ENCODE measurements at places on chromosomes 3 and 15.

DNA sequence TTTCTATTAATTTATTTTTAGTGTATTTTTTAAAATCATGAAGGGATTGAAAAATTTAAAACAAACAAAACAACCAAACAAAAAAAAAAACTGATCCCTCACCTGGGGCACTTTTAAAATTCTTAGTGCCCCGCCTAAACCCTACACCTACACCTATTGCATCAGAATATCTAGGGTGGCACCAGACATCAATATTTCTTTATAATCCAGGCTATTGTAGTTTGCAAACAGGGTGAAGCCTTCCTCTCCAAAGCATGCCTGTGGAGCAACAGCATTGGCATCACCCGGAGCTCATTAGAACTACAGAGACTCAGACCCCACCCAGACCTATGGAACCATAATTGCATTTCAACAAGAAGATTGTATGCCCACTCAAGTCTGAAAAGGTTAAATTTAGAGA is 54.9 kb upstream of the ACP3 start:
- no peaks in the 10 kb centered on the region for H3K36me3 ChIP-seq
- H3K27me3 ChIP-seq: peaks cover 7% of the 10 kb centered on the region
- H3K4me1 ChIP-seq: no peaks in the 10 kb centered on the region

GRCh38 chr3:107661447-107662123 is 138.8 kb downstream of the BBX start:
- H3K36me3 ChIP-seq: no peaks in the 10 kb centered on the region
- peaks cover 11% of the 10 kb centered on the region for H3K4me1 ChIP-seq
- no peaks in the 10 kb centered on the region for H3K27me3 ChIP-seq
- DNase-seq: no peak
- no peak overlapping the region for H3K4me3 ChIP-seq

GRCh38 chr15:100032358-100033085 is 299.3 kb upstream of the LYSMD4 start:
- no peaks in the 10 kb centered on the region for H3K36me3 ChIP-seq
- H3K27me3 ChIP-seq: no peaks in the 10 kb centered on the region
- no peak overlapping the region for H3K4me3 ChIP-seq
- no peaks in the 10 kb centered on the region for H3K4me1 ChIP-seq
- no peak for DNase-seq
- no peak overlapping the region for H3K27ac ChIP-seq

GRCh38 chr3:139893267-139893962 is 41.6 kb upstream of the CLSTN2 start:
- H3K4me1 ChIP-seq: no peaks in the 10 kb centered on the region
- H3K27ac ChIP-seq: no peak overlapping the region
- no peaks in the 10 kb centered on the region for H3K36me3 ChIP-seq
- H3K27me3 ChIP-seq: no peaks in the 10 kb centered on the region
- no peak for DNase-seq

DNA sequence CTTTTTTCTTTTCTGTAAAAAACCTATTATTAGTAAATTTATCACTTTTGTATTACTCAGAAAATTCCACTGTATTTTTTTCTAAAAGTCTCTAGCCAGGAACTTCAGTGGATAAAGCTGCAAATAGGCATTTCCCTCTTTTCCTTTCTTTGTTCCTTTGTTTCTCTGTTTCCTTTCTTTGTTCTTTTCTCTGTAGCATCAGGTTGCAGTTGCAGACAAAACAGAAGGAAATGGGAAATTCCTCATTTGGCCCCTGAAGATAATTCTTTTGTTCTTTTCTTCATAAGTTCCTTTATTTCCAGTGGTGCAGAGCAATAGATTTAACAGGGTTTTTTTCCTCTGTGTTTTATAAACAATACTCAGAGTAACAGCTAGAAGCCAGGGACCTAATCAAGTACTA is 416.5 kb downstream of the TBL1XR1 start:
- H3K4me1 ChIP-seq: no peaks in the 10 kb centered on the region
- H3K36me3 ChIP-seq: no peaks in the 10 kb centered on the region
- no peak overlapping the region for H3K27ac ChIP-seq

- peak overlapping the region; percentile 94 for H3K27ac ChIP-seq
- no peak for DNase-seq
- H3K36me3 ChIP-seq: peaks cover 51% of the 10 kb centered on the region
Observed at GRCh38 chr15:31361764-31362515, 35.3 kb downstream of the KLF13 start.

- H3K36me3 ChIP-seq: no peaks in the 10 kb centered on the region
- H3K27me3 ChIP-seq: peaks cover 6% of the 10 kb centered on the region
- no peaks in the 10 kb centered on the region for H3K4me1 ChIP-seq
- H3K27ac ChIP-seq: no peak overlapping the region
- DNase-seq: no peak
Observed at GRCh38 chr15:26096581-26096980, 233.5 kb upstream of the ATP10A start.

DNA sequence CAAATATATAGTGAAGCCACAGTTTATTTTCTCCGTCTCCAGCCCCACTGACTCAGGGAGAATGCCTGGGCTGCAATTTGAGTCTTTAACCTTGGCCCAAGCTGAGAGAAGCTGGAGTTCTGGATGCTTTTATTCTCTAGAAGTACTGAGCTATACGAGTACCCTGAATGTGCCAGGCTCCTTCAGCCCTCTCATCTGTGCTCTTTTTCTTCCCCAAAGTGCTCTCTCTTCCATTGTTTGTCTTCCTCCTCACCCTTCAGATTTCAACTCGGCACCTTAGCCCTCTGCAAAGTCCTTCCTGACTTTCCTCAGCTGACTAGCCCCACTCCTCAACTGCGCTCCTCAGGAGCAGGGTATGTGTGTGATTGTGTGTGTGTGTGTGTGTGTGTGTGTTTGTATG is 75.6 kb upstream of the AGBL1 start:
- H3K4me3 ChIP-seq: no peak overlapping the region
- no peak overlapping the region for H3K27ac ChIP-seq
- no peaks in the 10 kb centered on the region for H3K27me3 ChIP-seq
- H3K4me1 ChIP-seq: no peaks in the 10 kb centered on the region
- H3K36me3 ChIP-seq: no peaks in the 10 kb centered on the region

GRCh38 chr15:91099616-91099994 is 452 bp upstream of the SV2B start:
- peaks cover 67% of the 10 kb centered on the region for H3K27me3 ChIP-seq
- H3K4me1 ChIP-seq: peaks cover 16% of the 10 kb centered on the region
- DNase-seq: peak; percentile 32
- no peaks in the 10 kb centered on the region for H3K36me3 ChIP-seq
- H3K4me3 ChIP-seq: peak overlapping the region; percentile 60

DNA sequence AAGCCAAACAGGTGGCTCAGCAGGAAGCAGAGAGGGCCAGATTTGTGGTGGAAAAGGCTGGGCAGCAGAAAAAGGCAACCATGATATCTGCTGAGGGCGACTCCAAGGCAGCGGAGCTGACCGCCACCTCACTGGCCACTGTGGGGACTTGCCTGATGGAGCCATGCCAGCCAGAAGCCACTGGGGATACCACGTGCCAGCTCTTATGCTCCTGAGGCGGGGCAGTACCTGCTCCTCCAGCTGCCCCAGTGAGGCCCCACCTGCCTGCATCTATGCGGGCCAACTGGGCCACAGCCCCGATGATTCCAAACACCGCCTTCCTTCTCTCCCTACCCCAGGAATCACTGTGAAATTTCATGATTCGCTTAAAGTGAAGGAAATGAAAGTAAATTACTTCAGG is 22.9 kb upstream of the ARIH1 start:
- no peaks in the 10 kb centered on the region for H3K4me1 ChIP-seq
- peaks cover 18% of the 10 kb centered on the region for H3K27me3 ChIP-seq
- no peak overlapping the region for H3K4me3 ChIP-seq

- peaks cover 15% of the 10 kb centered on the region for H3K36me3 ChIP-seq
- no peak for DNase-seq
- H3K27me3 ChIP-seq: no peaks in the 10 kb centered on the region
- H3K27ac ChIP-seq: no peak overlapping the region
Observed at GRCh38 chr15:71999807-72000206, 118.1 kb downstream of the MYO9A start.

GRCh38 chr3:15329046-15330005 is 3.1 kb downstream of the SH3BP5 start:
- no peak overlapping the region for H3K4me3 ChIP-seq
- DNase-seq: no peak
- peaks cover 31% of the 10 kb centered on the region for H3K36me3 ChIP-seq

GRCh38 chr15:101327147-101327740 is 32.2 kb upstream of the SNRPA1 start:
- no peak overlapping the region for H3K4me3 ChIP-seq
- peaks cover 8% of the 10 kb centered on the region for H3K4me1 ChIP-seq
- H3K27ac ChIP-seq: no peak overlapping the region
- no peaks in the 10 kb centered on the region for H3K36me3 ChIP-seq
- H3K27me3 ChIP-seq: peaks cover 12% of the 10 kb centered on the region
- no peak for DNase-seq

GRCh38 chr3:196650740-196651311 is 11.3 kb downstream of the NRROS start:
- H3K27me3 ChIP-seq: no peaks in the 10 kb centered on the region
- no peak for DNase-seq
- peaks cover 58% of the 10 kb centered on the region for H3K36me3 ChIP-seq
- H3K27ac ChIP-seq: no peak overlapping the region

DNA sequence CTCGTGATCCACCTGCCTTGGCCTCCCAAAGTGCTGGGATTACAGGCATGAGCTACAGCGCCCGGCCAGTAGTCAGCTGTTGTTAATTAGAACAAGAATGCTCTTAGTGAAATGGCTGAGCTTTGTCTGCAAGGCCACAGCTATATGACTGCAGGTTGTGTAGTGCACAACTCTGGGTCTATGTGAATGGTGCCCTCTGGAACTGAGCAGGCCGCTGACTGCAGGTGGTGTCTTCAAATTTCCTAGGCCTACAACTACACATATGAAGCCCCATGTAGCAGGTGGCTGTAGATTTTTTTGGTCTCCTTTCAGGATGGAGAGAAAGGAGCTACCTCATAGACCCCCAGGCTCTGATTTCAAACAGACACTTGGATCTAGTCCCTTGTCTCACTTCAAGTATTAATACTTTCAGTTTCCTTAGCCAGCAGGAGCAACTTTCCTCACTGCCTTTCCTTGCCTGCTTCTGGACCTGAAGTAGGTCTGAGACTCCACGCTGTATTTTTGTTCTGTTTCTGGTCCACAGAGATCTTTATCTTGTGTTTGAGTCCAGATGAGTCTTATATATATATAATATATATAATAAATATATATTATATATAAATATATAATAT is 86.9 kb downstream of the C3orf80 start:
- no peaks in the 10 kb centered on the region for H3K4me1 ChIP-seq
- no peak overlapping the region for H3K4me3 ChIP-seq
- peaks cover 12% of the 10 kb centered on the region for H3K36me3 ChIP-seq

DNA sequence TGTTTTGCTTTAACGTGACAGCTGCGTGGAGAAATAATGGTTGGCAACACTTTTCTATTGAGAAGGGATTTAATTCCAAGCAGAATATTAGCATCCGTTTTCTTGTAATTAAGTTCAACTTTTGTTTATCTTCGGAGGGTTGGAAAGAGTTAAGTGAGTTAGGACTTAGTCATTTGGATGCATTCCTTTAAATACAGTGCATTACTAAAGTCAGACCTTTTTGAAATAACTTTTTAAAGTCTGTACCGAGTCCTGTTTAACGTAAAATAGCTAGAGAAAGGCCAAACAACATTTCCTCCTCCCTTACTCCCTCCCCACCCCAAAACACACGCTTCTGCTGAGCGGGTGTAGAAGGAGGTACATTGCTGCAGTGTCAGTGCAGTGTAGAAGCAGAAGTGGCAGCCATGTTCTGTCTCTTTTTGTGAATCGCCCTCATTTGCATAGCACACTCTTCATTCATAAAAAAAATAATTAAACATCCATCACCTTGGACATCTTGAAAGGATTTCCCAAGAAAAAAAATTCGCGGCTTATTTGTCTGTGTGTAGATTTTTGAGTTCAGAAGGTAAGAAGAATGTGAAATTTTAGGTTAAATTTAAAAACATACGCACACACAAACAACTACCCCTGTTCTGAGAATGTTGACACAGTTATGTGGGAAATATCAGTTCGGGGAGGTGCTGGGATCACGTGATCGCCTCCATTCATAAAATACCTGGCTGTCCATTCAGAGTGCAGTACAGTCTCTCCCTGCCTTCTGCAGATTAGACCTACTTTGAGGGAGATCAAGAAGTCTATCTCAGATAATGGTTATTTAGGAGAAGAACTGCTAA is 1.6 kb downstream of the SPRED1 start:
- DNase-seq: peak; percentile 38
- H3K36me3 ChIP-seq: no peaks in the 10 kb centered on the region
- H3K4me1 ChIP-seq: peaks cover 33% of the 10 kb centered on the region
- peak overlapping the region; percentile 40 for H3K4me3 ChIP-seq
- H3K27me3 ChIP-seq: peaks cover 52% of the 10 kb centered on the region

- no peak overlapping the region for H3K27ac ChIP-seq
- no peaks in the 10 kb centered on the region for H3K4me1 ChIP-seq
- H3K36me3 ChIP-seq: no peaks in the 10 kb centered on the region
- H3K27me3 ChIP-seq: peaks cover 18% of the 10 kb centered on the region
Observed at GRCh38 chr3:12351145-12351544, 62.3 kb downstream of the PPARG start.

DNA sequence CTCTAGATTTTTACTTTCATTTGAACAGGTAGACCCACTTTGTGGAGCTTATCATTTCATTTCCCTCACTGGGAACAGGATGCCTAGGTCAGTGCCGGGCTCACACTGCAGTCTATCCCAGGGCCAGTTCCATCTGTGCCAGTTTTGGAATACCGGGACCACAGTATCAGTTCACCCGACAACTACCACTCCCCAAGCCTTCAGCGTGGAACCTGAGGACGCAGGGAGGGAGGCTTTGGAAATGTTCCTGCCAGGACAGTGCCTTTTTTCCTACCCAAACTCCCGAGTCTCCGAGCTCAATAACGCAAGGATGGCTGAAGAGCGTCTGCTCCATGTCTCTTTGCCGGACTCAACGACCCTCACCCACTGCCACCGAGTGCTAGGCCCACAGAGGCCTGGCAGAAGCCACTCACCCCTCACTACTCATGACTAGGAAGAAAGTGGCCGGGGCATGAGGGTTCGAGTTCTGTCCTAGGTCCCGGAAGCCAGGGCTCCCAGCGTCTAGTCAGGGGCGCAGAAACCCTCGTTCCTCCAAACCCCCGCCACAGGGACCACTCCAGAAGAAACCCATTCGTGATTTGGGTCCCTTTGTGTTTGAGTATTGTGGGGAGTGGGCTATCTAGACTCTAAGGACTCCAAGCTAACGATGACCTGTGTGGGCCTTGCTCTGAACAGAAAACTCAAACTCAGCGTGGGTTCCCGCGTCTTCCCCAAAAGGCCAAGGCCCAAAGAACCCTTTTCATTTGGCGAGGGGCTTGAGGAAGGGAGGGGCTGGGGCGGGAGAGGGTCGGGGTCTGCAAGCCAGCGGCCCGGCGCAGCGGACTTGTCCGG is 11.4 kb downstream of the ZIC1 start:
- H3K36me3 ChIP-seq: peaks cover 3% of the 10 kb centered on the region
- DNase-seq: no peak
- peaks cover 61% of the 10 kb centered on the region for H3K27me3 ChIP-seq
- H3K4me3 ChIP-seq: no peak overlapping the region
- no peak overlapping the region for H3K27ac ChIP-seq

GRCh38 chr3:24273491-24273890 is 221.2 kb downstream of the THRB start:
- H3K4me3 ChIP-seq: no peak overlapping the region
- no peak overlapping the region for H3K27ac ChIP-seq
- peaks cover 6% of the 10 kb centered on the region for H3K27me3 ChIP-seq
- DNase-seq: no peak
